NCI-H1694 (cell line): ENCODE measurements at places on chromosomes 1 and 21.

DNA sequence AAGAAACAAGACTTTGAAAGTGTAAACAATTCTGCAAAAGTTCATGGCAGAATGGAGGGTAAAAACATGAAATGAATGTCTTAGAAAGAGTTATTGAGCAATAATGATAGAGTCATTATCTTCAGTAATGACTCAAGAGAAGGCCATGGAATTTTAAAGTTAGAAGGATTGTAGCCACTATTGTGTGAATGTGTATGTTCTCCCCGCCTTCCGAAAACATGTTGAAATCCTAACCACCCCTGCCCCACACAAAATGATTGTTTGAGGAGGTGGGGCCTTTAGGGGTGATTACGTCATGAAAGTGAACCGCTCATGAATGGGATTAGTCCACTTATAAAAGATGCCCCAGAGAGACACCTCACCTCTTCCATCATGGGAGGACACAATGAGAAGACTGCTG is 93.8 kb upstream of the CCDC190 start:
- no peak for DNase-seq

GRCh38 chr1:180925471-180926051 is 12.9 kb downstream of the KIAA1614 start:
- no peak for DNase-seq

- DNase-seq = peak; percentile 84
Observed at GRCh38 chr1:110258734-110259133, 48.6 kb downstream of the KCNC4 start.

GRCh38 chr1:174654560-174654959 is 206.8 kb downstream of the GPR52 start:
- no peak for DNase-seq

DNA sequence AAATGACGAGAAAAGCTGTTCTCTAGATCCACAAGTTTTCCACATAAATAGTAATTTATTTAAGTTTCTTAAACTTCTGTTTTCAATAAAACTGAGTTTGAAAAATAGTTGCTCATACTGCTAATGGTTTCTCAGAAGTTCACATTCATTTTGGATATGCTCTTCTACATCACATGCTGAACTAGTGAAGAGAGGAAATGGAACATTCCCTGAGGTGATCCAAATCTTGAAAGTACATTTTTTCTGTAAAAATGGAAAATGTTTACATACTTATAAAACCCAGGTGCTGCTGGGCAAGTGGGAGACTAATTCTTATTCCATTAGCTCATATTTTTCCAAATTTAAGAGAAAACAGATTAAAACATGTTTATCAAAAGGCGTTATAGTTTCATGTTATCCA is 111.7 kb downstream of the ADGRL4 start:
- no peak for DNase-seq

DNA sequence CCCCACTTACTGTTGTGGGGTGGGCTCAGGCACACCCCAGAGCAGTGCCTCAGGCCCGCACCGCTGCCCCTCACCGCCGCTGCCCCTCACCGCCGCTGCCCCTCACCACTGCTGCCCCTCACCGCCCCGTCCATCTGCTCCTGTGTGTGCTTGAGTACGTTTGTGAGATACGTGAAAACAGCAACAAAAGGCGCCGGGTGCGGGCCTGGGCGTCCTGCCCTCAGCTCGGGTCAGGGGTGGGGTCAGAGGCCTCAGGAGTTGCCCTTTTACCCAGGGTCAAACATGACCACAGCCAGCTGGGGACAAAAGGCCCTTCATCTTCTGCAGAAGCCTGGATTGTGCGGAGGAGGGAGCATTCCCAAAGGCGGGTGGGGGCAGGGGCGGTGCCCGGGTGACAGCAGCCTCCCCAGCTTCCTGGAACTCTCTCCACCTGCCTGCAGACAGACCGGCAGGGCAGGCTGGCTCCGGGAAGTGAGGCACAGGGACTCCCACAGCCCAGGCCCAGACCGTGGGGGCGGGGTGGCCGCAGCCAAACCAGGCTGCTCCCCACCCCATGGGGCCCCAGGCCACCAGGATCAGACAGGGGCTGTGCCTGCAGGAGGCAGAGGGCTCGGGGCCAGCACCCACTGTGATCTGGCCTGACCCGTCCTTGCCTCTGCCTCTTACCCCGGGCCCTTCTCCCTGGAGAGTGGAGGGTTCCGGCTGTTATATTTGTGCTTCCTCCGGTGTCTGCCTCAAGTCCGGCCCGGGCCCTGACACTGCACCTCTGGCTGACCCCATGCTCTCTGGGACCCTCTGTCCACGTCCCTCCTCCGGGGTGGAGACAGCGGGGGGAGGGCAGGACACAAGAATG is 2.3 kb upstream of the VWA1 start:
- DNase-seq = peak; percentile 50

DNA sequence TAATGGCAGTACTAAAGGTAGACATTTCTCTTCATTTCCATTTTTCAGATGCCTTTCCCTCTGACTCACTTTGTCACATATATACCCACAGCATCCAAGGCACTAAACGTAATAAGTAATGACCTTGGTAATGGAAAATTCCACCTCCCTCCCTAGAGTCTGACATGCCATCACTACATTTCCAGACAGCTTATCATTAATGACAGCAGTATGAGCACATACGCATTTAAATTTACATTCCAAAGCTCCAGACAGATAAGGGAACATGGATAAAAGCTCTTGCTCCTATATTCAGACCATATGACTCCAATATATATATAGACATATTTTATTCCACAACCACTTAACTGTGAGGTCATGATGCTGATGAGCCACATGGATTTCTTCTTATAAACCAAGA is 191.7 kb upstream of the GORAB start:
- DNase-seq = no peak

- no peak for DNase-seq
Observed at GRCh38 chr1:72567521-72567920, 285.2 kb upstream of the NEGR1 start.

GRCh38 chr1:111952125-111952657 is 37.3 kb downstream of the KCND3 start:
- DNase-seq = no peak

GRCh38 chr1:229031481-229032341 is 239.2 kb upstream of the RAB4A start:
- DNase-seq = no peak

DNA sequence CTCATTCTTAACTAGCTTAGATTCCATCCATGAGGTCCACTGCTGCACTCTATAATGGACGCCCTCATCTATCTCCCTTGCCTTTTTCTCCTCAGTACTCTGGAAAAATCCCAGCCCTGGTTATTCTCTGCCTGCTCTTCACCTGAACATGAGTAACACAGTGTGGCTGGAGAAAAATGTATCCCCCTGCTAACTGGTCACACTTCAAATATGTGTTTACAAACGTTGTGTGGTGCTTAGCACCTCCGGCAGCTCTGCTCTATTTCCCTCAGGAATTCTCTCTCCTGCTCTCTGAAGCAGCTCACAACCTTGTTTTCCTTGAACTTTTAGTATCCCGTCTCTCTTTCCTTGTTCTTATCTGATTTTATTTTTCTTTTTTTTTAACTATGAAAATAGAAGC is 4.1 kb downstream of the SCCPDH start:
- DNase-seq = no peak

DNA sequence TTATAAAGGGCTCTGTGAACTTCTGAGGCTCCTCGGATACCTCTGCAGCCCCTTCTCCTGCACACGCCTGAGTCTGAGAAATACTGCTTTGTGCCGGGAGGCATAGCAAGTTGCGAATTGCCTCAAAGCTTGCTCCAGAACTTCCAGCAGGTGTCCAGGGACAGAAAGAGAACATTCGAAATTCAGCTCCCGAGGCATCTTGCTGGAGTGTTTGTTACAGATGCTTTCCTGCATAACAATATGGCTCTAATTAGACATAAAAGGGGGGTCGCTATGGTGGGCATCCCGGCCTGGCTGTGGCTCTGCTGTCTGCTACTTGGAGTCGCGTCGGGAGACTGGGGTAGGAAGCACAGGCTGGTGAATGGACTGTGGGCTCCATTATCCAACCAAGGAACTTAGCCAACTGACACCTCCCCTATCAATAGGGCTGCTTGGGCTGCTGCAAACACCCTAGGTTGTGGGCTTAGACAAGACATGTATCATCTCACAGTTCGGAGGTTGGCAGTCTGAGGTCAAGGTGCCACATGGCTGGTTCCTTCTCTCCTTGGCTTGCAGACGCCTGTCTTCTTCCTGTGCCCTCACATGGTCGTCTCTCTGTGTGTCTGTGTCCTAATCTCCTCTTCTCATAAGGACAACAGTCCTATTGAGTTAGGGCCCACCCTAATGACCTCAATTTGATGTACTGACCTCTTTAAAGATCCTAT is 607.0 kb downstream of the NPHP4 start:
- DNase-seq = no peak

- DNase-seq = no peak
Observed at GRCh38 chr1:16975838-16976237, 4.6 kb downstream of the MFAP2 start.

GRCh38 chr1:226813671-226814591 is 56.5 kb upstream of the PSEN2 start:
- no peak for DNase-seq

DNA sequence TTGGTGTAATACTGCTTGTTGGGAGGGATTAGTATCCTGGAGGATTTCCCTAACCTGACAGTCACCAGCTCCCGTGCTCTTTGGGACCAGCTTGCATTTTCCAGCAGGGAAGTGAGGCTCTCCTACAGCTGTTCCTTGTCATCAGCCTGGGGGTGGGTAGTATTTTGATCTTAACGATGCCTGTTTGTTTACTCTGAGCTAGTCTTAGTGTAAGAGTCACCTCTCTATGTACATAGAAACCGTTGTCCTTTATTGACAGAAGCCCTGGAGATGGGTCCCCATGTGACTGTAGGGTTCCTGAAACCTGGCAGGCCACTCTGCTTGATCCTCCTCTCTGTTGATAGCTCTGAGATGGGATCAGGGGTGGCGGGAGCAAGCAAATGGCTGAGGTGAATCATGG is 58.0 kb downstream of the ACP6 start:
- no peak for DNase-seq

DNA sequence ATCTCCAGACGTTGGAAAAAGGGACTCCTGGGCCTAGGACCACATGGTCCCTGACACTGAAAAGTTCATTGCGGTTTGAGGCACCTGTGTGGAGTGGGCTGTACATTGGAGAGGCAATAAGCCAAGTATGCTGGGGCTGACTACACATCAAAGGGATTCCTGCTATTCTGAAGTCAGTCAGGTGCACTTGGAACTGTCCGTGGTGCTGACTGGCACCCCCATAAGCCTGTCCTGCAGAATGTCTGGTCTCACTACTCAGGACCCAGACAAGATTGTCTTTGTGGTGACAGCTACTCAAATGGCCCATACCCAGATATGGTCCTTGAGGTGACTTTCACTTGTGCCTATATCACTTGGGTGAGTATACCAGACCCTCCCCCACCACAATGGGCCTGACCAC is 150.6 kb downstream of the RWDD3 start:
- DNase-seq = no peak

GRCh38 chr1:247300491-247301175 is 31.0 kb downstream of the ZNF496 start:
- DNase-seq = no peak

- peak; percentile 39 for DNase-seq
Observed at GRCh38 chr1:27296773-27297291, 25.1 kb upstream of the TMEM222 start.

DNA sequence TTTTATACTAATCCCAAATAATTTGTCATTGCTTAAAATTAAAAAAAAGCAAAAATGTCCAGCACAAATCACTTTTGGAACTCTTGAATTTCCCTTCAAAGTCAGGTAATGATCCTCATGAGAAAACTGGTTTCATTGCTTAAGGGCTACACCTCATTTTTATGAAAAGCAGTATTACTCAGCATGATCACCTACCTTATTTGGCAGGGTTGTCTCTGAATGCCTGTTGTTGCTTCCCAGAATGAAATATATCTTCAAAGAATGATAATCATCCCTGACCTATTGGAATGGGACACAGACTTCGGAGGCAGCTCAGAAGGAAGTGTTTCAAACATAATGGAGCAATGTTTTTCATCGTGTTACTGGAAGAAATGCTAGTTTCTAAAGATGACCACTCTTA is 29.7 kb downstream of the C1orf21 start:
- DNase-seq = no peak
